NCI-H1417 treated with DMSO at 0.1 percent for 48 hours (cell line): ENCODE measurements at places on chromosomes 5 and 9.

DNA sequence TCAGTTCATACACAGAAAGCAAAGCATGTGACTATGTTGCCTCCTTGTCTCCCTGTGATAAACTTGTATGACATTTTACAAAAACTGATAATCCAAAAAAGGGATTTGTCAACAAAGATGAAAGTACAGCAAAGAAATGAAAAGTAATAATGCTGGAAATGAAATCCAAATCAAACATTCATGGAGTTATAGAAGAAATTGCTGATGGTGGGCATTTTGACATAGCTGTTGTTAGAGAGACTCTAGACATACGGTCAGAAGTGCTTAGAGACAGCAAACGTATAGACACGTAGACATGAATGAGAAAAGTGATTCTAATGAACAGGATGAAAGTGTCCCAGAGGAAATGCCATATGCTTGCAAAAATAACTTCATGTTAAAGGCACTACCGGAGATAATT is 186.9 kb upstream of the RGMB start:
- DNase-seq, result no peak

- no peak for DNase-seq
These were observed 19.5 kb downstream of the FAM163B start for GRCh38 chr9:133589454-133590227.

GRCh38 chr5:106195679-106196474 is 1474.9 kb downstream of the EFNA5 start:
- no peak for DNase-seq

GRCh38 chr9:135229701-135230385 is 142.4 kb downstream of the OLFM1 start:
- no peak for DNase-seq

- DNase-seq, result no peak
These were observed 993.0 kb downstream of the MAT2B start for GRCh38 chr5:164498438-164498837.

GRCh38 chr5:33629999-33630398 is 189.2 kb downstream of the TARS1 start:
- no peak for DNase-seq

DNA sequence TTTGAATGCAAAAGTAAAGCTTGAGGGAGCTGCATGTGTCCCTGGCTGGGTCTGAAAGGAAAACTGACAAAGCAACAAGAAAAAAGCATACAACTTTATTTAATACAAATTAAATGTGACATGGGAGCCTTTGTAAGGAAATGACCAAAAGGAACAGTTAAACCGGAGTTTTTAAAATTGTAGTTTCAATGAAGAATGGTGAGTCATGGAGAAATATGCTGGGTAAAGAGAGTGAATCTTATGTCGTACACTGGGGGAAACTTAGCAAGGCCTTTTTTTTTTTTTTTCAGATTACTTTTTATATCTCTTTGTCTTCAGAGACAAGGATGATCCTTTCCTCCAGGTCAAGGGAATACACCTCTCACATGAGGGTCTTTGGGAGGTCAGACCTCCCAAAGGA is 50.1 kb upstream of the FBXL17 start:
- DNase-seq, result no peak

DNA sequence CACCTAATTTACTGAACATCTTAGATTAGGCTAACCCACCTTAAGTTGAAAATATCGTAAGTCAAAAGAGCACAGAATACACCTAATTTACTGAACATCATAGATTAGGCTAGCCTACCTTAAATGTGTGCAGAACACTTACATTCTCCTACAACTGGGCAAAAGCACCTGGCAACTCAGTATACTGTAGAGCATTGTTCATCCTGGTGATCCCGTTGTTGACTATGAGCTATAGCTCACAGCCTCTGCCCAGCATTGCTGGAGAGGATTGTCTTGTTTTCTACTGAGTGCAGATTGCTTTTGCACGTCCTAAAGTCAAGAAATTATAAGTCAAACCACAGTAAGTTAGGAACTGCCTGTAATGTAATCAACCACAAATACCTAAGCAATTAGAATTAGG is 531.8 kb upstream of the CDH6 start:
- DNase-seq, result no peak
